ENCODE measurements at places on chromosomes 1 and 21.

DNA sequence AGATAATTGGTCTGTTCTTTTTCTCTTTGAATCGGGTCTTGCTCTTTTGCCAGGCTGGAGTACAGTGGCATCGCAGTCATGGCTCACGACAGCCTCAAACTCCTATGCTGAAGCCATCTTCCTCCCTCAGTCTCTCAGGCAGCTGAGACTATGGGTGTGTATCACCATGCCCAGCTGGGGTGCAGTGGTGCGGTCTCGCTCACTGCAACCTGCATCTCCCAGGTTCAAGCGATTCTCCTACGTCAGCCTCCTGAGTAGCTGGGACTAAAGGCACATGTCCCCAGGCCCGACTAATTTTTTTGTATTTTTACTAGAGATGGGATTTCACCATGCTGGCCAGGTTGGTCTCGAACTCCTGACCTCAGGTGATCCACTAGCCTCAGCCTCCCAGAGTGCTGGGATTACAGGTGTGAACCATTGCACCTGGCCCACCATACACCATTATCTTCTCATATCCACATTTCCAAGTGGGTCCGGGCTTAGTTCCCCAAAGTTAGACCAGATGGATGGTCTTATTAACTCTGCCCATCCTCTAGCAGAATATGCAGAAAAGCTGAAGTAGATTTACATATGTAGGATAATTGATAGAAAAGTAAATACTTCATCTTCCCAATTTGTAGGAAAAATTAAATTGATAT is 13.1 kb downstream of the CCDC17 start:
- no peak for DNase-seq

DNA sequence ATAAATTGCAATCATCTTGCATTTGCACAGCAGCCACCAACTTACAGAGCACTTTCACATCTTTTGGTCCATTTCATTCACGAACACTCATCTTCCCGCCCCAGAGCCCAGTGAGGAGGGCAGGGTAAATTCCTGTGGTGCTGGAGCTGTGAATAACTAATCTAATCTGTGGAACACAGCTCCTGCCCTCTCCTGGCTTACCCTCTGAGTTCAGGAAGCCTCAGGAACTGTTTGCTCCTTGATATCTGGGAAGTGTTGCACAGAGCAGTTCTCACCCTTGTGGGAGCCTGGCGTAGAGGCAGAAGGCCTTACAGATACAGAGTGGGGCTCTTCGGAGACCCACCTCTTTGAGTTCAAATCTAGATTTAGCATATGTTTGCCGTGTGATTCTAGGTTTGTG is 11.6 kb upstream of the RD3 start:
- no peak for DNase-seq

DNA sequence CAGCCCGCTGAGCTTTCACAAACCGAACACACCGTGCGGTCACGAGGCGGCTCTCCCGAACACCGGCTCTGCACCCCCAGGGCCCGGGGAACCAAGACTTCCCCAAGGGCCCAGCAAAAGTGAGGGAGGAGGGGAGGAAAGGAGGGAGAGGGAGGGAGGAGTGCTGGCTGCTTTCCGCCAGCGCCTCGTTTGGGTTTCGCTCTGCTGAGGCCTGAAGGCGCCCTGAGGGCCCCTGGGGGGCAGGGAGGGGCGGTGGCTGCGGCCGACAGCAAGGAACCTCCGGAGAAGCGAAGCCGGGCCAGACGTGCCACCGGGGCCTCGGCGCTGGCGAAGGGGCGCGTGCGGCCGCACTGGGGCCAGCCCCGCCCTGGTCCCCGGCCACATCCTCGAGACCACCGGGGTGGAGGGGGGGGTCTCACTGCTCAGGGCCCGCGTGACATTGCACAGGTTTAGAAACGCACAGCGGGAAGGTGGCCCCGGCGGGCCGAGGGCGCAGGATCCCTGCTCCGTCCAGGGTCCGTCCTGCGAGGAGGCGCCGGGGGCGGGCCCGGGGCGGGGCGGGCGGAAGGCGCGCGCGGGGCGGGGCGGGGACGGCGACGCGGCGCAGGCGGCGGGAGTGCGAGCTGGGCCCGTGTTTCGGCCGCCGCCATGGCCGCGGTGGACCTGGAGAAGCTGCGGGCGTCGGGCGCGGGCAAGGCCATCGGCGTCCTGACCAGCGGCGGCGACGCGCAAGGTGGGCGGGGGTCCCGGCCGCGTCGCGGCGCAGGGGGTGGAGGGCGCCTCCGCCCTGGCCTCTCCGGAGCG is at the start of gene PFKL:
PFKL (plus strand) TSS at position 596 of the 804 bp plus-strand sequence; CDS start at position 649, 53 bp downstream.
- DNase-seq = peak; percentile 35

- no peak for DNase-seq
Observed at GRCh38 chr1:109589679-109590078, 29.7 kb downstream of the GNAT2 start.

- DNase-seq = no peak
Observed at GRCh38 chr1:21956720-21957552, 19.8 kb upstream of the HSPG2 start.

DNA sequence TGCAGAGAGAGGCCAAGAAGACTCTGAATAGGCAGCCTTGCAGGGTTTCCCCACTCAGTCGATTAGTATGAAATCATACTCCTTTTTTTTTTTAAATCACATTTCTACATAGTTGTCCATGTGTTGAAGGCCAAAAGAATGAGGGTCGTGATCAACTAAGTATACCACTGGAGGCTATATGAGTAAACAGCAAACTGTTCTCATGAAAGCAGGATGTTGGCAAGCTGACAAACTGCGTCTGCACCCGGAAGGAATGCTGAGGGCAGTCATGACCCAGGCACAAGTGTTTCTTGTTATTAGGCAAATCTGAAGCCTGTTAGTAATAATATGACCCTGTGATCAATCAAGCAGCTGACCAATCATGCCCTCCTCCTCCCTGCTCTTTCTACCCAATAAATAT is 213.2 kb downstream of the USH2A start:
- DNase-seq = no peak

DNA sequence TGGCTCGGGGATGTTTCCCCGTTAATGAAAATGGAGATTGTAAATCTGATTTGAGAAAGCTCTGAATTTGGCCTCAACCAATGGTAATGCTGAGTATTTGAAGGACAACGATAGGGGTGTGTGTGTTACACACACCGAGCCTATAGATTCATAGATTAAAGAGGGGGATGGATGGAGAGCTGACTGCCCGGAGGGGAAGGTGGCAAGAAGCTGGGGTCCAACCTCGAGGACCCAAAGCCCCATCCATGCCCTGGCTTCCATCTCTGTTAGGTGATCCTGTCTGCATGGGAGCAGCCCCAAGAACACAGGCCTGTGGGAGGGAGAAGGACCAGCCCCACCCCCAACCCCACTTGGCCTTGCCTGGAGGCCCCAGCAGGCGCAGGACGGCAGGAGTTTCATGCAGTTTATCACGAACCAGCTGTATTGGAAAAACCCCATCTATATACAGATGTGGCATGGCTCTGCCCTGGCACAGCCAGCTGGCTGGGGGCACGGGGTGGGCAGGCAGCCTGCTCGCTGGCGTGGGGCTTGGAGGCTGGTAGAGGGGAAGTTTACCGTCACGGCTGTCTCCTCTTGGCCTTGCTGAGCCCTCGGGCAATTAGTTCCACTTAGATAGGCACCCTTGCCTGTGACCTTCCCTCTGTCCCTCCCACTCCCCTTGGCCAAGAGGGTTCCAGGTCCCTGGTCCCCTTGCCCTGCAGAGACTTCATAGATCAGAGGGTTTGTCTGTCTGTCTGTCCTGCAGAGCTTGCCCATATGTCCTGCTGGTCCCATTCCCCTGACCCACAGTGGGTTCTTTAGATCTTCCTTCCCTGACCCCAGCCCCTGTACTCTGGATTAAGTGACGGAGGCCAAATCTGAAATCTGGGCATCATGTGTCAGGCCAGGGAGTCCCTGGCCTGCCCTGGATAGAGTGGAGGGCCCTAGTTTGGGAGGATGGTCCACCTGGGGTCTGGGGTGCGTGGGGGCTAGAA is 3.0 kb downstream of the HSPB7 start:
- no peak for DNase-seq

DNA sequence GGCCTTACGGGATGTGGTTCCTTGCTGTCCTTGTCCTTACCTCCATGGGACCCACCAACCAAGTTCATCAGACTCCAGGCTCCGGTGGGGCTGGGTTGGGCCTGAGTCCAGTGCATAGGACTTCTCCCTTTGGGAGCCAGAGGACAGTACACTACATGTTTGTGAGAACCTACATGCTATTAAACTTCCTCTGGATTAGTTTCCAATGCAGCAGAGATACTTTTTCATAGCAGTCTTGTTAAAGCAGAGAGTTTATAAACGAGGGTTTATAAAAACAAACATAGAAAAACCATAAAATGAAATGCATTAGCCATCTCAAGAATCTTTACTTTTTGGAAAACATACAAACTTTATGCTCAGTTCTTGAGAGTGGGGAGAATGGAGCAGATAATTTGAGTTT is 33.4 kb downstream of the INKA2 start:
- no peak for DNase-seq

GRCh38 chr1:19799230-19800075 is at the start of gene TMCO4:
Gene TMCO4, minus strand, starts transcription at chr1:19799916. Its CDS starts 19,158 bp downstream, at chr1:19780758.
- DNase-seq = peak; percentile 28

DNA sequence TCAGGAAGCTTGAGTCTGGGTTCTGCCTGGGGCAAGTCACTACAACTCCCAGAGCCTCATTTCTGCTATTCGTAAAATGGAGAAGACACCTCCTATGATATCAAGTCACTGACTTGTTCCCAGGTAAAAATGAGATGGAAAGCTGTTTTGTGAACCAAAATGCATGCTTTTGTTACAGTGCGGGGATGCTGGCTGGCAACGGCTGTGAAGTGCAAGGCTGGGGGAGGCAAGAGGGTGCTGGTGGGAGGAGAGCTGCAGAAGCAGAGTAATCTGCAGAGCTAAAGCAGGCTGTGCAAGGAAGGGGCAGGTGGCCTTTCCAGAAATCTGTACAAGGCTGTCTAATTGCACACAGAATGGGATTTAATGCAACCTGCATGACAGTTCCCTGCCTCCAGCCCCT is 150.9 kb downstream of the CNIH3 start:
- no peak for DNase-seq

GRCh38 chr1:21267191-21268077 is 22.8 kb downstream of the ECE1 start:
- no peak for DNase-seq

- DNase-seq = no peak
Observed at GRCh38 chr1:166378805-166379204, 212.0 kb upstream of the FAM78B start.
